ENCODE measurements at places on chromosomes 12 and 14. TPM values are rescaled to one million over a fixed set of nuclear protein-coding genes. Genes with fewer than 3 reads are reported as not detected.

GRCh38 chr14:31770271-31770670 is 209.1 kb downstream of the NUBPL start:
- DNase-seq = no peak

GRCh38 chr12:123761841-123762714 is at the start of gene DNAH10:
DNAH10 (plus strand) TSS chr12:123762301; CDS start chr12:123762337, 36 bp downstream.
- no peak for DNase-seq

- no peak for DNase-seq
These were observed 501.1 kb downstream of the NAV3 start for GRCh38 chr12:78331753-78332152.

FGF23 gene
- total RNA-seq = not detected

ACOT4 gene
- total RNA-seq = 0.57 TPM

DNA sequence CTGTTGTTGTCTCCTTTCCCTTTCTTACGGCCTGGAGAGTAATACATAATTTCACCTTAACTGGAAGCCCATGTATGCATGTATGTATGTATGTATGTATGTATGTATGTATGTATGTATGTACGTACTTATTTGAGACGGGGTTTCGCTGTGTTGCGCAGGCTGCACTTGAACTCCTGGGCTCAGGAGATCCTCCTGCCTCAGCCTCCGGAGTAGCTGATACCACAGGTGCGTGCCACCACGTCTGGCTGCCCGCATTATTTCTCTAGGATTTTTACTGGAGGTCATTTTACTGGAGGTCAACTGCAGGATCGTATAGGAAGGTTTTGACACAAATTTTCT is 644 bp upstream of the OS9 start:
- no peak for DNase-seq

GRCh38 chr12:25853316-25854095 is 105.0 kb upstream of the RASSF8 start:
- DNase-seq = no peak

DNA sequence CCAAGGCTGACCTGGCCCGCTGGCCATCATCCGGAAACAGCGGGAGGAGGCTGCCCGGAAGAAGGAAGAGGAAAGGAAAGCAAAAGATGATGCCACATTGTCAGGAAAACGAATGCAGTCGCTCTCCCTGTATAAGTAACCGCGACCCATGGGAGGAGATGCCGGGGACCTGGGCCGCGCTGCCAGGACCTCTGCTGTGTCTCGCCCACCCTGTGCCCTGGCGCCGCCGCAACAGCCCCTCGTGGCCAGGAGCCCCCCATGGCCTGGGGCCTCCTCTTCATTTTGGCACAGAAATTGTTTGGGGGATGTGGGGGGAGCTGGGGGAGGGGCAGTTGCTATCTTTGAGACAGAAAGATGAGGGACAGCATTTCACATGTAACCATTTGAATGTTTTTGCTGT is 16.5 kb downstream of the HSPB8 start:
- no peak for DNase-seq

GRCh38 chr12:132172619-132173018 is 28.4 kb downstream of the NOC4L start:
- no peak for DNase-seq

DNA sequence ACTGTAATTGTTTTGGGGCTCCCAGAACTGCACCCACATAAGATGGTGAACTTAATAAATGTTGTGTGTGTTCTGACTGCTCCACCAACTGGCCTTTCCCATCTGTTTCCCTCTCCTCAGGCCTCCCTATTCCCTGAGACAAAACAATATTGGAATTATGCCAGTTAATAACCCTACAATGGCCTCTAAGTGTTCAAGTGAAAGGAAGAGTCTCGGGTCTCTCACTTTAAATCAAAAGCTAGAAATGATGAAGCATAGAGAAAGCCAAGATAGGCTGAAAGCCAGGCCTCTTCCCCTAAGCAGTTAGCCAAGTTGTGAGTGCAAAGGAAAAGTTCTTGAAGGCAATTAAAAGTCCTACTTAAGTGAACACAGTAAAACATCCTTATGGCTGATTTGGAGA is 13.4 kb downstream of the ACOT6 start:
- no peak for DNase-seq

MAX gene
- 115 TPM for total RNA-seq

- no peak for DNase-seq
These were observed 22.2 kb upstream of the PRMT8 start for GRCh38 chr12:3468836-3469235.

COCH gene
- 1.9 TPM for total RNA-seq

DNA sequence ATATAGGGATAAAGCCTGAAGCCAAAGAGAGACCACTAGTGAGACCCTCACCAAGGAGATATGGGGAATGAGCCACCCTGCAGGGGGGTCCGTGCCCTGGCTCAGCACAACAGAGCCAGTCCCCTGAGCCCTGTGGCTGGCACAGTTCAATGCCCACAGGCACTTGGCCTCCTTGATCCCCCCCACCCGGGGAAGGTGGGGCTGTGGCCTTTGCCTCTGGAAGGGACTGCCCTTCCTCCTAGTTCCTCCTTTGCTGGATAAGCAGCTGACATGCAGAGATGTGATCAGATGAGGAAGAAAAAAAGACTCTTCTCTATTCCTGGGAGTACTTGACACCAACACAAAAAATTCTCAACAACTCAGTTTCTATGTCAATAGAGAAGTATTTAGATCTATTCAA is 19.9 kb downstream of the TTC7B start:
- DNase-seq = no peak

FAM234B gene
- total RNA-seq = 5.7 TPM

DNA sequence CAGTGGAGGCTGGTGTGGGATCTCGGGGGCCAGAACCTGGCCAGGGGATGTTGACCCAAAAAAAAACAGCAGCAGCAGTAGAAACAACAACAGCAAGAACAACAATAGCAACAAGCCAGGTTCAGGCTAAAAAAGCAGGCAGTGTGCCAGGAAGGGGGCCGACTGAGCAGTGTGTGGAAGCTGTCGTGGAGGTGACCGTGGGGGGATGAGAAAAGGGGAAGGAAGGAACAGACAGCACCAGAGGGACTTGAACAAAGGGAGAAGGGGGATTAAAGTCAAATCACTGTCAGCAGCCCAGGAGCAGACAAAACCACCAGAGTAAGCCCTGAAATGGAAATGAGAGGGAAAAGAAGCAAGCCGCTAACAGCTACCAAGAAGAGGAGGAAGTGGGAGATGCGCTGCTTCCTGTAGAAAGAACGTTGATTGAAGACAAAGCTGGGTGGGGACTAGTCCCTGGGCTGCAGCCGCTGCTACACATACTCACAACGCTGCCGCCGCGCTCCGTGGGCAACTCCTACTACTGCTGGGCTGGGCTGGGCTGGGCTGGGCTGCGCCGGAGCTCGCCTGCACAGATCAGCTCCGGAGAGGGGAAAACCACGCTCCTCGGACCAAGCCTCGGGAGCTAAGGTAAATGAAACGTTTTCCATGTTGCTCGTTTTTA is at the start of gene GNG2:
Gene GNG2 (plus strand): TSS at position 449 of the 661 bp plus-strand sequence. CDS start 90,067 bp downstream, outside the sequence.
- peak; percentile 78 for DNase-seq

TMBIM4 gene
- total RNA-seq = 75.0 TPM

GRCh38 chr14:95313190-95313589 is 6.5 kb downstream of the CLMN start:
- DNase-seq = no peak

- no peak for DNase-seq
These were observed 6.3 kb upstream of the NPAS3 start for GRCh38 chr14:32932302-32932913.

- DNase-seq = no peak
These were observed 1.3 kb downstream of the RNASE6 start for GRCh38 chr14:20782280-20782890.

DNA sequence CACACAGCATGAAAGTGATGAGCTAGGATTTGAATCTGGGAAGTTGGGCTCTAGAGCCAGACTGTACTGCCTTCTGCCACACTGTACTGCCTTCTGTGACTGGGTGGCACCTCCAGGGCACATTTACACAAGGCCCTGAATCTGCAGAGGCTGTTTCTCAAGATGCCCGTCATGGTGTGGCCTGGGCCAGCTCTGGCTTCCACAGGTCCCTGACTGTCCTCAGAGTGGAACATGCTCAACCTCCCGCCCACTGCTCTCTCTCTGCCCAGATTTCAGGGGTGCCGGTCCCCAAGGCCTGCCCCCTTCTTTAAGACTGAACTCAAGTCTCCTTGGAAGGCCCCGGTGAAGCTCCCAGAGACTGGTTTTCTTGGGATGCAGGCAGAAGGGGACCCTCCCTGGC is 50.2 kb downstream of the C14orf132 start:
- DNase-seq = no peak

PRR4 gene
- 1.6 TPM for total RNA-seq

DNA sequence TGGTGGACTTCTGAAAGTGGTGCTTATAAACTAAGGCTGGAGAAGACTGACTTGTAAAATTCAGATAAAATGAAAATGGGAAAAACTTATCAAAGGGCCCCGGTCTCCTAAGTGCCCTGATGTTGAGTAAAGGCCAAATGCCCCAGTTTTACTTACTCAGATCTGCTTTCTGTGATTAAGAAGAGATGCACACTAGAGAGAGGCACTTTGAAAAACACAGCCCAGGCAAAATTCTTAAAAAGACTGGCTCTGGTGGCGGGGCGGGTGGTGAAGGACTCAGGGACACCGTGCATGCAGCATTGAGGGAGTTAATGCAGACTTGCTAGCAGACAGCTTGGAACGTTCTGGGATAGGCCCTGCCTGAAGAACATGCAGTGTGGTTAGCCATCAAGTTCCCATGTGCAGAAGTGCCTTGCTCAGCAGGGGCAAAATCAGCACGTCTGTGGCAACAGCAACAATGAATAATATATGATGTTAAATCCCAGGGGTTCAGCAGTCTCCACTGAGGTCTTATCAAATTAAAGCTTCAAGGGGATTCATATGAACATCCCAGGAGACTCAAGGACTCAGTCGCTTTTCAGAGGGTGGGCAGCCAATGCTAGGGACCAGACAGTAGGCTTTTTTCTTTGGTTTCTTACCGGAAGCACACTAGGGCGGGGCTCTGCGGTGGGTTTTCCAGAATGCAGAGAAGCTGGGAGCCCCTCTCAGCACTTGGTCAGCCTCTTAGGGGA is 105.0 kb downstream of the DAD1 start:
- no peak for DNase-seq

GRCh38 chr14:56004786-56005185 is 113.4 kb upstream of the PELI2 start:
- DNase-seq = peak; percentile 20

DNA sequence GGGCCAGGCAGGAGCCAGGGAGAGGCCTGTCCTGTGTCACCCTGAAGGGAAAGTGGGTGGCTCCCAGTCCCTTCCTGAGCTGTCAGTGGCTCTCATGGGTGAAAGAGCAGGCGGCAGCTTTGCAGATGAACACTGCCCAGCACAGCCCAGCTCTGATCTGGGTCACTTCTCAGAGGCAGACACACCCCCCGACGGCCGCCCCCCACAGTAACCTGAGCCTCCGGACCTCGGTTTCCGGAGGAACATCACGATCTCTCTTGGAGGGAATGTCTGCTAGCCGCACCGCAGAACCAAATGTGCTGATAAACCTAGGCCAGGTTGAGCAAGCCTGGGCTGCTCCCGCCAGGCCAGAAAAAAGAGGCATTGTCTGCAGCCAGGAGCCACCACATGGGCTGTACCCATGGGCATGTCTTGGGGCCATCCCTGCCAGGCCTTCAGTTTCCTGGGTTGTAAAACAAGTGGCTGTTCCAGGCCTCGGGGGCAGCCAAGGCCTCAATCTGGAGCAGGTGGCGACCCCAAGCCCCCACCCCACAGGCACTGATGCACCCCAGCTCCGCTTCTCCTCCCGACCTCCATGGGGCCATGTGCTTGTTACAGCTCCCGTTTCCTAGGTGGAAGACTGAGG is 57.6 kb downstream of the NCOR2 start:
- DNase-seq = no peak

DNA sequence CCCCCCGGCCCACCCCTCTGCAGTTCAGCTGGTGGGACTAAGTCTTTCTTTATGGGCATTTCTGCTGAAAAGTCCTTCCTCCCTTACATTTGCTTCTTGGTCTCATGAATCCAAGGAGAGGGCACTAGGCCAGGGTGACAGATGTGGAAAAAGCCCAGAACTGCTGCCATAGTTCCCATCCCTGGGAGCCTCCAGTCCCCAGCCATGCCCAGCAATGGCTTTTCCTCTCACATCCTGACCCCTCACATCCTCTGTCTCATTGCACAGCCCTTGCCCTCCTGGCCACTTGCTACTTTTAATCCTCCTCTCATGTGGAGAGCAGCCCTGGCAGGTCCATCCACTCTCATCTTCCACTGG is 122.5 kb downstream of the ZFP36L1 start:
- DNase-seq = no peak

GRCh38 chr12:123118497-123118896 is 32.4 kb downstream of the PITPNM2 start:
- DNase-seq = no peak

SLC35F4 gene
- not detected for total RNA-seq

DNA sequence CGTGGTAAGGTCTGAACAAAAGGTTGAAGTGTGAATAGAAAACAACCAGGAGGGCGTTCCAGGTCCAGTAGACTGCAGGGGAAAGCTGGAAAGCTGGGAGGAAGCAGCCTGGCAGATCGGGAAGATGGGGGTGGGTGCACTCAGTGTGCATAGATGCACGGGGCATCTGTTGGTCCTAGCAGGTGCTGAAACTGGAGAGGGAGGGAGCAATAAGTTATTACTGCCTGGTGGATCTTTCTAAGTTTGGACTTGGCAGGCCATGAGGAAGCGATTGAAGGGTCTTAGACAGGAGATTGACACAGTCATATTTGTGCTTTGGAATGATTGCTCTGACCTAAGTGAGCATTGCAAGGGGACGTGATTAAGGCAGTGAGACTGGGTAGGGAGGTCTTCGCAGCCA is 194.4 kb downstream of the EFCAB11 start:
- no peak for DNase-seq

SERPINA1 gene
- 1.1 TPM for total RNA-seq

DNA sequence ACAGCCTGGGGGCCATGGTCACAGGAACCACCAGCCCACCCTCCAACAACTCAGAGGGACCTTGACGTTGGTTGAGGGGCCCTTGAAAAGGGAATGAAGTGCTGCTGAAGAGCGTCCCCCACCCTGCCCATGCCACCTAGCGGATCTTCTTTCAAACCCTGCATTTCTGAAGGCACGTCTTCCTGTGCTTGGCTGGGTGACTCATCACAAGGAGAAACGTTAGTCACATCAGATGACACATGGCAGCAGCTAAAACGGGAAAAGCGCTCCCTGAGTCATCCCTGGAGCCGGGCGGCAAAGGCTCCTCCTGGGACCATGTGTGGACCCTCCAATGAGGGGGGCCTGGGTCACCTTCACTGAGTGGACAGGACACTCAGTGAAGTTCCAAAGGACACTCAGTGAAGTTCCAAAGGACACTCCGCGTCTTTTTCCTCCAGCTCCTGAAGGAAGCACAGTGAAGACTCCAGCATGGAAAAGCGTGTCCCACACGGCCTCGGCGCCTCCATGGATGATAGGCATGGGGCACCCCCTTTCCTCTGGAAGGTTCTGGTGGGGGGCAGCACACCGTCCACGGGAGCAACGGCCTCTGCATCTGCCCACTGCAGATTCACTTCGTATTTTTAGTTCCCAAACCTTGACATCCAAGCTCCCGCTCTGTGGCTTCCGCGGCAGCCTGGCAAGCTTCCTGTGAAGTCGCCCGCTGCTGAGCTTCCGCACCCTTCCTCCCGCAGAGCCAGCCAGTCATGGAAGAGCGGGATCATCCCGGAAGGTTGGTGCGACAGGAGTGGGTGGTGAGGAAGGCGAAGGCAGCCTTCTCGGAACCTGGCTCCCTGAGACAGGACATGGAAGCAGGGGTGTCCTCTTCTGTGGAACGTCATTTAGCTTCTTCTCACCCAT is 383.4 kb downstream of the VRK1 start:
- DNase-seq = no peak

CDCA3 gene
- 42.1 TPM for total RNA-seq

GRCh38 chr12:128814411-128815261 is 9.1 kb downstream of the SLC15A4 start:
- DNase-seq = no peak

GRCh38 chr12:4833524-4833923 is 76.2 kb upstream of the KCNA1 start:
- DNase-seq = no peak
